Stimulated activated memory B cell treated with anti-CD40 and anti-IgM and Interleukin-4, amounts not matched to agents 10 μg/mL and 1 μg/mL and 100 μg/mL, for 72 hours (primary cell): ENCODE measurements at places on chromosomes 4 and X.

DNA sequence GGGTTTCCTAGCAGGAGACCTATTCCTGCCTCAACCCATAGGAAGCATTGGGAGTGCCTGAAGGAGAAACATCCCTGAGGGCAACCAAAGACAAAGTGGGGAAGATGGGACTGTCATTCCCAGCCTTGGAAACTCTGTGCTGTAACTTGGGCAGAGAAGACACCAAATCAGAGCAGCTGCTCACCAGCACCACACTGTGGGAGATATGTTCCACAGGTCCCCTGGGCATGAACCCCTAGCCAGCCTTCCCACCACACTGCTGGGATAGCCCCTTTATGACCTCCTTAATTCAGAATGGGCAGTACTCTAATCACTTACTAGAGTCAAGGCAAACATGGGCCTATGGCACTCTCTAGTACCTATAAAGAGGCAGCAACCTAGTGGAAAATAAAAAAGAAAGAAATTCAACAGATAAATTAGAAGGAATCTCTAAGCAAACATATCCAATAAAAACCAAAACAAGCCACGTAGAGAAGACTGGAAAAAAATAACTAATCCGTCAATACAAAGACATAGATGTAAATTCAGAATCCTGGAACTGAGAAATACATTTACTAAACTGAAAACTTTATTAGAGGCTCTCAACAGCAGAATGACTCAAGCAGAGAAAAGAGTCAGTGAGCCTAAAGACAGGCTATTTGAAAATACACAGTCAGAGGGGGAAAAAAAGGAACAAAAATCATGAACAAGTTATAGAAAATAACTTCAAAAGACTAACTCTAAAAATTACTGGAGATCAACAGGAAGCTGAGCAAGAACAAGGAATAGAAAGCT is 878.4 kb upstream of the FRG1 start:
- no peak for ATAC-seq

DNA sequence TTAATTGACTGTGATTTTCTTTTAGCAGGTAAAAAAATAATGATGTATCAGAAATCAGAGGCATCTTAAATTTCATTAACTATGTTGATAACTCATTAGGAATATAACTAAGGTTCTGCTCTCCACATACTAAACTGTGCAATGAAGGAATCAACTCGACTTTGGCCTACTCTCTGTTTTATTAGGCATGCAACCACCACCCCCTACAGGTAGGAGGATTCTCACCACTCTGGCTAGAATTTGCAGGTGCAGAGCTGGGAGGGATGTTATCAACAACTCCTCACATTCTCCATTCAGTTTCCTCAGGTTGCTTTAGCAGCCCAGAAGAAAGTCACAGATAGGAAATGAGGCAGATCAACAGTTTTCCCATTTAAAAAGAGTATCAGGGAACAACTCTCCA is 160.1 kb downstream of the COX18 start:
- ATAC-seq = no peak

GRCh38 chr4:38667085-38667893 is 3.3 kb downstream of the KLF3 start:
- no peak for ATAC-seq

GRCh38 chr4:13514722-13515121 is 29.6 kb downstream of the NKX3-2 start:
- ATAC-seq = no peak

GRCh38 chr4:43330288-43330687 is 437.8 kb downstream of the GRXCR1 start:
- no peak for ATAC-seq

GRCh38 chr4:183141997-183142396 is 42.9 kb downstream of the WWC2 start:
- no peak for ATAC-seq

DNA sequence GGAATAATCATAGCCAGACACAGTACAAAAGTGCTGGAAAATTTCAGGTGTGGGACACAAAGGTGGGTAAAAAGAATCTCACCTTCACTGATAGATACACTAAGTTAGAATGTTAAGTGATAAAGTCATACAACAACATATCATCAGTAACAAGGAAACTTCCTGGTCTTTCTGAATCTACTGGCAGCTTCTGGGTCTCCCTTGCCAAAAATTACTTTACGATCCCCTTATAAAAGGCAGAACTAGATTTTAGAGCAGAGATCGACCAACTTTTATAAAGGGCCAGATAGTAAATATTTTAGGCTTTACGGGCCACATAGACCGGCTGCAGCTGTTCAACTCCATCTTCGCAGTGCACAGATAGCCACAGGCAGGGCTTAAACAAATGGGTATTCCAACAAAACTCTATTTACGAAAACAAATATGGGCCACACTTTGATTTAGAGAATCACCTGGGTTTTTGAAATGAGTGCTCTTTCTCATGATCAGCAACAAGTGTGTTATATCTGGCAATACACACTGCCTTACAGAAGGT is 159.9 kb downstream of the AASDH start:
- ATAC-seq = no peak

DNA sequence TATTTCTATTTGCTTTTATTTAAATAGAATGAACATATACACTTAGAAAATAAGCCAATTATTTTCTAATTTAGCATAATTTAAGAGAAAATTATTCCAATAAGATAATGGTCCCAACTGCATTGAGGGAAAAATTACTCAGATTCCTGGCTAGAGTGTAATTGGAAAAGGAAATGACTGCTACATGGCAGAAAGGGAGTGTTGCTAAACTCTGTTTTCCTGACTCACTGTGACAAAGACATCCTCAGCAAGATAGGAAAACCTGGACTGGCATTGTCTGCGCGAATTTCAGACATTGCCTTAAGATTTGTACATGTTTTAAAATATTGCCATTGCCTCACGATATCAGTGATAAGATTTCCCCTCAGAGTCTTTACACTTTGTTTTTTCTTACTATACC is 8.2 kb downstream of the TNIP3 start:
- ATAC-seq = no peak

GRCh38 chr4:7429601-7430078 is 5.1 kb downstream of the PSAPL1 start:
- ATAC-seq = no peak

DNA sequence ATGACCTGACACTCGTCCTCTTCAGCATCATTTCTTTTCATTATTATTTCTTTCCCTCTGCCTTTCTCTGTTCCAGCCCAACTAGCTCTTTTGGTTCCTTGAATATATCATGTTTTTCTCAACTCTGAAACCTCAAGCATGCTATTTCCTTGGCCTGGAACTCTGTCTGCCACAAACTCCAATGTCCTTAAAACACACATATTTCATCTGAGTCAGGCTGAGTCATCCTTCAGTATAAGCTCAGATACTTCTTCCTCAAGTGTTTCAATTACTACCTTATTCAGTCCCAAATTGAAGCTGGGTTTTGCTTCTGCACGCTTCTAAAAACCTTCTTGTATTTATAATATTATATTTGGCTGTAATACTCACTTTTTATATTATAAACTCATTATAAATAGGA is 424.2 kb downstream of the PDGFC start:
- no peak for ATAC-seq

DNA sequence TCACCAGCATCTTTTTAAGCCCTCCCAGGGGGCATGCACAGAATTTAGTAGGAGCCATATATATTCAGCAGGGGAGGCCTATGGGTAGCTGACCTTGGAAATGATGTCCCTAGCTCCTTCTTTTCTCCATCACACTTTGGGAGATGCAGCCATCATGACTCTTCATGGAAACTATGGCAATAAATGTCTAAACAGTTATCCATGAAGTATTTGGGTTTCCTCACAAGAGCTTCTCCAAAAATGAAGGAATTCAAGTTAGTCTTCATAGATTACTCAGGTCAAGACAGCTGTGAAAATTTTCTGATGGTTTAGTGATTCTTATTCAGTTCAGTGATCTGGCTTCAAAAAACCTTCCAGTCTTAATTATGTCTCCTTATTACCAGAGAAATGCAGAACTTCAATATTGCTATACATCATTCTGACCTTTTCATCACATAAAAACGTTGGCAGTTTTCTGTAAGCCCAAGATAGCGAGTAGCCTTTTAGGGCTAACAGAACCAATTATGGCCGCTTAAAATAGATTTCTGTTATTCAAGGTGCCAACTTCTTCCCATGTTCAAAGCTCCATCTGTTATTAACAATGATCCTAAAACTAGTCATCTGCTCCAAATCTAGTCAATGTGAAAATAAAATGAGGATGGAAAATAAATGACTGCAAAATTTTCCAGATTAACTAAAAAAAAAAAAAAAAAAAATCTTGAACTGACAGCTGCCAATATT is 52.5 kb downstream of the TMEM156 start:
- no peak for ATAC-seq
